NCI-H1105 (cell line): ENCODE measurements at places on chromosomes 3 and 15.
A peak's percentile ranks its signal among the peaks of the same experiment; 100 is the strongest.

- no peak for DNase-seq
Observed at GRCh38 chr15:88231909-88232644, 24.5 kb downstream of the NTRK3 start.

GRCh38 chr3:54966979-54967378 is 39.1 kb upstream of the LRTM1 start:
- no peak for DNase-seq

DNA sequence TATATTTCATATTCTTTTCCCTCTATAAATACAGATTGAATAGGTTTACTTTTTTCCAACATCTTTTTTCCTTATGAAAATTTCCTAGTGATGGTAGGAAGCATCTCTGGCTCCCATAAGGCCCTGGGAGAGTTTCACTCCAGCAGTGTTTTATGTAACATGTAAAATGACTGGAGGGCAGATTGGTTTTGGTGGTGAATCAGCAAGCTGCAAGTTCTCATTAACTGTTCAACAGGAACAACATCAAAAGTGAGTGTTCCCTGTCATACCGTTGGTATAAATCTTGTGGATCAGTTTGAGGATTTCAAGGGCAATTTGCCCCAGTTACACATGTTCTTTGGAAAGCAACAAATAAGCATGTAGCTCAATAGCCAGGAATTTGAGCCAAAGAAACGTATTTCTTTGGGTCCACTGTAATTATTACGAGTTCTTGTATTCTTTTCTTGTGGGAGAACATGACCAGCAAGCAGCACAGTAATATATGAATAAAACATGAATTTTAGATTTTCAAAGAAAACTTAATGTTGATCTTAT is 345.7 kb downstream of the SV2B start:
- DNase-seq = no peak

GRCh38 chr3:96434651-96435050 is 379.7 kb upstream of the EPHA6 start:
- no peak for DNase-seq

- no peak for DNase-seq
Observed at GRCh38 chr3:151107177-151107576, 21.7 kb downstream of the MED12L start.

- DNase-seq = no peak
Observed at GRCh38 chr3:152177757-152178156, 91.0 kb upstream of the MBNL1 start.

DNA sequence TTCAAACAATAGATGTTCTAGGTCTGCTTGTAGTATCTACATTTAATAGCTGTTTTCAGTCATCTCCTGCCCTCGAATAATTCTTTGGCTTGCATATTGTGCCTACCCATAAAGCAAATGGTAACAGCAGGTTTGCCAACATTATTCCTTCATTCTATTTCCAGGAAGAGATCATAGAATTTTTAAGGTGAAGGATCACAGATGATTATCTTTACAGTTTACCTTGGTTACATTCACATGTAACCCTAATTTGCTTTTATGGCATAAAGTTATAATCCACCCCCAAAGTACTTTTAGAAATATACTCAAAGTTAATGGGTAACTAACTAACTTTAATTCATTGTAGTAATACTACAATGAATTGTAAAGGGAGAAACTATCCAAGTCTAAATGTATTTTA is 315.5 kb downstream of the NSUN3 start:
- DNase-seq = no peak

DNA sequence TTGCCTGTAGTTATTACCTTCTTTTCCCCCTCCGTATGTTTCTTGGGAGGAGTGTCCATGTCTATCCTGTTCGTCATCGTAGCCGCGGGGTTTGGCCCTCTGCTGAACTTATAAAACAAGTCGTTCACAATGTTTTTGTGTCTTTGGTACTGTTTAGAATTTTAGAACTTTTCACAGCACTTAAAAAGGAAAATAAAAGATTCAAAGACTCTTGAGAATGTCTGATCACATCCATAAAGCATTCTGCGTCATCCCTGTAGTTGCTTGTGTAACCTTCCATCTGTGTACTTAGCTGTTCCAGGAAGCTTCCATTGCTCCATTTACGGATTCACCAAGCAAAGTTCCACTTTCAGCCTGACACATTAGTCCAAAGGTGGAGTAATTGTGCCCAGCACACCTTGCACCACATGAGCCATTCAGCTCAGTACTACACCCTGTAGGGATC is 677.1 kb upstream of the NR2F2 start:
- DNase-seq = no peak

DNA sequence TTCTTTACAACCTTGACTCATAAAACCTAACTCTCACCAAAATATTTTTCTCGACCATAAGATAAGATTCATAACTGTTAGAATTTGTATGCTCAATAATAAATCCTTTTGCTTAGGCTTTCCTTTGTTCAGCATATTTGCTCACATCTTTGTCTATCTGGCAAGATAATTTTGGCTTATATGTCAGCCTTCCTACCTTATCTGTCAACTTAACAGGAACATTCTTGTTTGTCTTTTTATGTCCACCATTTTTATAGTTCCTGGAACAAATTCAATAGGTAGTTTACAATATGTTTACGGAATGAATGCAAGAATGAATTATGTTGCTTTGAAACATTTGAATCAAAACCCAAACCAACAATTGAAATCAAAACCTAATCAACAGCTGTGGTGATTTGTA is 41.0 kb upstream of the P2RY1 start:
- DNase-seq = no peak

DNA sequence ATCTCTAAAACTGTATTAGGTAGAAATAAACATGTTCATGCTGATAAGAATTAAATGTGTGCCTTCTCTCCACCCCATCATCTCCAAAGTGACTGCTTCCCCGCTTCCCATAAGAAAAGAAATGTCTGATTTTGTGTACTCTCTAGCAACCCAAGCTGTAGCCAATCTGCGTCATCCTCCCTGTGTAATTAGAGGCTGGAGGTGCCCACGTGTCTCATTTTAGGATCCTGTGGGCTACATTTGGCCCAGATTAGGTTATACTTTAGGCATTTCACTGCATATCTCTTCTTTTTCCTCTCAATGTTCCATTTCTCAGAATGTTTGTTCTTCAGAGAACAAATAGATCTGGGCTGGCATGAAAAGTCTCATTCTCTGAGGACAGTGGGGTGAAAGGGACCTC is 19.3 kb upstream of the ZNF148 start:
- DNase-seq = no peak

- DNase-seq = peak; percentile 96
Observed at GRCh38 chr3:184250167-184250828, 826 bp downstream of the EEF1AKMT4 start.

DNA sequence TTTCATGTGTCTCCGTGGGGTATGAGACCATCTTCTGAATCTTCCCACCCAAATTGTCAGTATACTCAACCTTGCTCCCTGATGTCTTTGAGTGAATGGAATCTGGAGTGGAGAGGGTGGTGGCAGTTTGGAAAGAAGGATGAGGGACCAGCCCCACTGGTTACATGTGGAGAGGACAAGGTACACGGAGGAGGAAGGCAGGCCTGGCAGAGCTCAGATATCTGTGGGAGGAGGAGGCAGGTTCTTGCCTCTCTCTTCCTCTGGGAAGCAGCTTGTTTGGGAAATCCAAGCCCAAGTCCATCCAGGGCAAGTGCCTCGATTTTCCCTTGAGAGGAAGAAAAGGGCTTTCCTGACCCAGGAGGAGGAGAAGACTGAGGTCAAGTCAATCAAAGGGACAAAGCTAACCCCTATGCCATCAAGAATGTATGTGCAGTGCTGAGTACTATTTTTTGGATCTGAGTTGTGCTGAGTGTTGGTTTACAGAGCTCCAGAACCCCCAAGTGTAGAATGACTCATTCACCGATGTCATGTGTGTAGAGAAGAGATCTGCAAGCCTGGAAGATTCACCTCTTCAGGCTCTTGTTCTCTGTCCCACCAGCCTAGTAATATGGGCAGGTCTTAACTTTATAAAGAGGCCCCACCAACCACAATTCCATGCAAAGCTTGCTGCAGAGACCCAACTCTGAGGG is 19.8 kb upstream of the LOXL1 start:
- no peak for DNase-seq

DNA sequence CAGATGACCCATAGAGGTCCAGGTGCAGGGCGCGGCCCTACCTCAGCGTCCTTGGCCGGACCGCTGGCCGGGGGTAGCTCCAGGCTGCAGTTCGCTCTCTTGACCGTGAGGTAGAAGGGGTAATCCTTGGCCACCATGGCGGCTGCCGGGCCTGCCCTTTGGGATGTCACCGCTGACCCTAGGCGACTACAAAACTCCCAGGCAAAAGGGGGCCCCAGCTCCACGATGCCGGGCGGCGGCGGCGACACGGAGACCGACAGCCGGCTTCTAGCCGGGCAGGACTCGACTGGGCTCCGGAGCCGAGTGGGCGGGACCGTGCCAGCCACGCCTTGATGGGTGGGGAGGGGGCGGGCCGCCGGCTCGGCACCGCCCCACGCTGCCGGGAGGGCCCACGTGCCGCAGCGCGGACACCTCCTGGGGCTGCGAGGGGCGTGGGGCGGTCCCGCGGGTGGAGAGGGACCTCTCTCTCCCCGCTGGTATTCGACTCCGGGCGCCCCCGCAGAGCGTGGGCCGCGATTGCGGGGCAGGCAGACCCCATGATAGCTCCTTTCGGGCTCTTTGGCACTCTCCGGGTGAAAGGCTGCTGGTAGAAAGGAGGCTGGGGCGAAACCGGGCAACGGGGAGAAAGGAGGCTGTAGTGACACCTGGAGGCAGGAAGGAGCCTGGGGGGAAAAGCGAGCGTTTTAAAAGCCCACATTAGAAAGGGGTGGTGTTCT is at the start of gene ARHGEF3:
Gene ARHGEF3 (minus strand): TSS at position 288 of the 716 bp plus-strand sequence. CDS start 151 bp downstream, at position 137.
- peak; percentile 50 for DNase-seq

- no peak for DNase-seq
Observed at GRCh38 chr15:77851691-77852090, 219.0 kb upstream of the LINGO1 start.

- DNase-seq = no peak
Observed at GRCh38 chr15:74780523-74781430, 1.1 kb upstream of the CSK start.

GRCh38 chr3:10164546-10165393 is at the start of gene IRAK2:
IRAK2 (plus strand) TSS chr3:10164919; CDS start chr3:10164955, 36 bp downstream.
- DNase-seq = no peak

DNA sequence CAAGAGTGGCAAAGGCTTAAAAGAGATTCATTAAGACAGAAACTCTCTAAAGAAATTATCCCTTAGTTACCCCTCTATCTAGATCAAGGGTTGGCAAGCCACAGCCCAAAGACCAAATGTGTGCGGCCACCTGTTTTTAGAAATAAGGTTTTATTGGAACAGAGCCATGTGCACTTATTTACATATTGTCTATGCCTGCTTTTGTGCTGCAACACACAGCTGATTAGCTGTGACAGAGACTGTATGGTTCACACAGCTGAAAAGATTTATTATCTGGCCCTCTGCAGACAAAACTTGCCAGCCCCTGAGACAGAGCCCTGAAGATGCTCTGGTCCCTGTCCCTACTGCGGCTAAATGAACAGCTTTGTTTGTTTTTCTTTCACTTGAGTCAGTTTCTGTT is 88.1 kb downstream of the ADAMTS9 start:
- peak; percentile 20 for DNase-seq

DNA sequence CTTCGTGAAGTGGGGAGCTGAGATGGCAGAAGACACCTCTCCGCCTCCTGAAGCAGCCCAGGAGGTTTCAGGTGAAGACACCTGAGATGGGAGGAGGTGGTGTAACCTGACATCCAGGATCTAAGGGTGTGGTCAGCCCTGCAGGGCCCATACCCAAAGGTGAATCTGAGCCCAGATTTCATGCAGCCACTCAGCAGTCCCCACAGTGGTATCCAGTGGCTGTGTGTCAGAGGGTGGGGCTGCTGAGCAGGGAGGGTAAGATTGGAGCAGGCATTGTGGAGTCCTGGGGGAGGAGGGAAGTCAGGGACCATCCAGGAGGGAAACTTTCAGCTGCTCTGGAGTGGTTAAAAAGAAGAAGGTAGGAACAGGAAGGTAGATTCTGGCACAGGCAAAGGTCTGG is 46.0 kb upstream of the SMAD6 start:
- DNase-seq = no peak

DNA sequence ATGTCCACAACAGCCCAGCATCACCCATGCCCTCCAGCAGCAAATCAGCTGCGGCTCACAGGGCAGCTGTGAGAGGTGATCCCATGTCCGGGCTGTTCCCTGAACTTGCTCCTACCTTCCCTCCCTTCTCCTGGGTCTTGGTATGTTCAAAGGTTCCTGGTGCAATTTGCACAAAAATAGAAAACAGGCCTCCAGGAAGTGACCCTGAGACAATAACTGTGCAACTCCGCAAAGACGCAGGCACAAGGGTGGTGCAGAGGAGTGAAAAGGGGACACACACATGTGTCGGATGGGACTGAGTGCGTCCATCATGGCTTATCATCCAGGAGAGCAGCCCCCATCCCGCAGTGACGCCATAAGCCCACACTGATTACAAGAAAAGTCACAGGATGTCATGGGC is 16.3 kb downstream of the PLXND1 start:
- no peak for DNase-seq

DNA sequence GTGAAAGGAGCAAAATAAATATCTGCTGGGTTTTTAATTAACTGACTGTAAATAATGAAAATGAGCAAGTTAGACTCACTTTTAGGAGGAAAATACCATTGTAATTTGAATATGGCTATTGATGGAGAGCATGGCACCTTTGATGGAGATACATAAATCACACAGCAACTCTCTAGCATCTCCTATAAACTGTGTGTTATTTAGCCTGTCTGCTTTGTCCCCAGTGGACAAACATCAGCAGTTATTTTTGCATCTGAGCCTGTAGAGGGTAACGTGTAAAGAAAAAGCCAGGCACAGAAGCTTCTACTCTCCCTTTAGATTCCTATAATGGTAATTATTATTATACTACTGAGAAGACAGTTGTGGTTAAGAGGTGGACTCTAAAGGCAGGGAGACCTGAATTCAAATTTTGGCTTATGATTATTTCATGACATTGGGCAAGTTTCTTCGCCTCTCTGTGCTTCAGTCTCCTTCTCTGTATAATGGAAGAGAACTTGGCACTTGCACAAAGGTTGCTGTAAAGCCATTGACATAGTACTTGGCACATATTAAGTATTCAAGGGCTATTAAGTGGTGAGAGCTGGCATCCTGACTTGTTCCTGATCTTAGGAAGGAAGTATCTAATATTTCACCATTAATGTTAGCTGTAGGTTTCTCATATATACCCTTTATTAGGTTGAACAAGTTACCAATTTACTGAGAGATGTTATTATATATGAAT is 289.5 kb upstream of the TRIM42 start:
- DNase-seq = peak; percentile 35

- DNase-seq = no peak
Observed at GRCh38 chr3:125589547-125590122, 5.7 kb downstream of the OSBPL11 start.

DNA sequence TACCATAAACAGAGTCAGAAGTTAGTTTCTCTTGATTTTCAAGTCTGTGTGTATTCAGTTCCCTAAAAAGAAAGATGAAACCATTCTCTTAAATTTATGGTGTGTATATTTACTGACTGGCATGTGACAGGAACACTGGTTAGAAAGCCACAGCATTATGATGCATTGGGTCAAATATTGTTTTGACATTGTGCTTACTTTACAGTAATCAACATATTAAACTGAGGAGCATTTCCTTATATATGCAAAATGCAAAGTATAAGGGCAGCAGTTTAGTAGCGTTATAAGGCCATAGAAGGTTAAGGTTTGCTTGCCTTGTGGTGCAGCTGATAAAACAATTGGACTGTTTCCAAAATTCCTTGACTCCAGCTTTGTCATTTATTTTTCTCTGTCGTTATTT is 72.9 kb downstream of the EPHA3 start:
- no peak for DNase-seq
